Foreskin melanocyte (primary cell): ENCODE measurements at places on chromosomes 16 and 17.

DNA sequence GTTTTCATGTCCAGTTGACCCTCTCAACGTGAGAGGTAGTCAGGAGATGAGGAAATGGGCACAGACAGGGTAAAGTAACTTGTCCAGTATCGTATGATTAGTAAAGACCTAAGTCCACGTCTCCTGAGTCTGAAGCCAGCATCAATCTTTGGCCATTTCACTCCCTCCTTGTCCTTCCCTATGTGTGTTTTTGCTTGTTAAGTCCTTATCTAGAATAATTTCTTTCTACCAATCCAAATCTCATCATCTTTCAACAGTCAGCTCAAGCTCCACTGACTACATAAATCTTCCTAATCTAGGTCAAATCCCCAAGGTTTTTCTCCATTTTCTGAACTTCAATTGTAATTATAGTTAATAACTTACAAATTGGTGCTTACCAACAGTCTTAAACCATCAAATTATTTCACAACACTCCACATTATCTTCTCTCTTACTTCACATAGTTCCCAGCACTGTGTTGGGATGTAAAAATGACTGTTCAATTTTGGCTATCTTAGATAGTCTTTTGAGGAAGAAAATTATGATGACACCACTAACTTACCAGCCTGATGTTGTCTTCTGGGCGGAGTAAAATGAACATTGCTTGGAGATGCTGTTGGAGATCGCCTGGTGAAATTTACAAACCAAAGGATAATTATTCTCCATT is 72.3 kb upstream of the CORO6 start:
- DNase-seq: no peak

DNA sequence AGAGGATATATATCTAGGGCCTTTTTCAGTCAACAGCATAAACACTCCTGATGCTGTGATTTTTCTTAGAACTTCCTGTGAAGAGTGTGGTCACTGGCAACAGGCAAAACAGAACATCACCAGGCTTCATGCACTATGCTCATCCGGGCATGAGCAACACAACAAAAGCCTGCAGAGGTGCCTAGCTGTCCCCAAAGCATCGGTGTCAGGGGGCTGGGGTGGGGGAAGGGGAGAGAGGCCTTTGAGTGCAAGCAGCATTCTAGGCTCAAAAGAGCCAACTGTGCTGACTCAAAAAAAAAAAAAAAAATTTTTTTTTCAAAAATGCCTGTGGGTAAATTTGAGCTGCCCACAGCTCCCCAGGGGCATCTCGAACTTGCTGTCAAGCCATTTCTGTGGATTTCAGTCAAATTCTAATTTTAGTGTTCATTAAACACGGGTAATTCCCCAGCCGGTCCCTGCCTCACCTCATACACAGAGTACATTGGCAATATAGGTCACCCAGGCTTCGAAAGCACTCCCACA is 194.6 kb upstream of the DYNLRB2 start:
- DNase-seq: no peak

GRCh38 chr16:50692999-50693781 is at the start of gene NOD2:
Gene NOD2 (plus strand): TSS chr16:50693606. CDS start chr16:50699496, 5,890 bp downstream.
- DNase-seq: no peak

- DNase-seq: no peak
Measured at GRCh38 chr17:28749516-28750177, 5.8 kb downstream of the TRAF4 start.

GRCh38 chr17:76369379-76369778 is 15.0 kb upstream of the SPHK1 start:
- no peak for DNase-seq

DNA sequence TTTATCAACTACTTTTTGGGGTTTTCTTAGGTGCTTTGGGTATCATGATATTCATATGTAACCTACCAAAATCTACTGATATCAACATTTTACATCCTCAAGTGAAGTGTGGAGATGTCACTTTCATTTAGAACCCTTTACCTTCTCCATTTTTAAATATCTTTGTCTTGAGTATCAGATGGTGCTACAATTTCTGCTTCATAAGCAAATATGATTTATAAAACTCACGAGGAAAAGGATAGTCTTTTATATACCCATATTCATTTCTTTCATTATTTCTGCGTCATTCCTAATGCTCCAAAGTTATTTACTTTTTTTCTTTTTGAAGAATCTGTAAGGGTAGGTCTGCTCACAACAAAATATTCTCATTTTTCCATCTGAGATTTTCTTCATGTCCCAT is 991.7 kb downstream of the CDH11 start:
- DNase-seq: no peak

DNA sequence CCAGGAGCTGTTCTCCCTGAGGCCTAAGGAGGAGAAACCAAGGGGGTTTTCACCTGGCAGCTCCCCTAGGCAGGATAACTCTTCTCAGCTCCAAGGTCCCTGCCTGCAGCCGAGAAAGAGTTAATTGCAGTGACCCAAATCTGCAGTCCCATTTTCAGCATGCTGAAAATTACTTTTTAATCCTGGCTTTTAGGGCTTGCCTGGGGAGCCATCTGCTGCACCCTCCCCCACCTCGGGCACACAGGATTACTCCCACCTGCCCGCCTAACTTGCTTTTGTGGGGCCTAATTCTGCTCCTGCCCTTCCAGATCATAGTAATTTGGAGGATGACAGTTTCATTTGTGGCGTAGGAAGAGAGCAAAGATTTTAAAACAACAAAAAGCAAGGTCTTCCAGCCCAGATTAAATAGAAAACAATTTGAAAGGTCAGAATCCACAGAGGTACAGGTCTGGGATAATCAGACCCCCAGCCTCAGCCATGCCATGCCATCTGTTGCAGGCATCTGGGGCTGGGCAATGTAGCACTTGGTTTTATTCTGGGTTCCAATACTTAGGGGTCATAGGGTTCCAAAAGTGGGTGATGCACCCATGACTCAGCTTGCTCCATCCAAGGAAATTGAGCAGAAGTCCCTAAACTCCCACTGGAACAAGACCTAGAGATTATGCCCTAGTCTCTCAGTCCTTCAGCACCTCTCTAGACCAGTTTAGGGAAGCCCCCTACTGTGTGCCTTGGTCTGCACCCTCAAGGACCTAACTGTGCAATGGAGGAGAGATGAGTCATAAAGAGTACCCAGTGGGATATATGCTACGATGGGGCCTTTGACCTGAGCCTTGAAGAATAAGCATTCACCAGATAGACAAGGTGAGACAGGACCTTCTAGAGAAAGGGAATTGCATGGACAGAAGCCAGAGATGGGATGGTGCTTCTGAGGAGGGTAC is 64.5 kb upstream of the NLK start:
- DNase-seq: no peak

DNA sequence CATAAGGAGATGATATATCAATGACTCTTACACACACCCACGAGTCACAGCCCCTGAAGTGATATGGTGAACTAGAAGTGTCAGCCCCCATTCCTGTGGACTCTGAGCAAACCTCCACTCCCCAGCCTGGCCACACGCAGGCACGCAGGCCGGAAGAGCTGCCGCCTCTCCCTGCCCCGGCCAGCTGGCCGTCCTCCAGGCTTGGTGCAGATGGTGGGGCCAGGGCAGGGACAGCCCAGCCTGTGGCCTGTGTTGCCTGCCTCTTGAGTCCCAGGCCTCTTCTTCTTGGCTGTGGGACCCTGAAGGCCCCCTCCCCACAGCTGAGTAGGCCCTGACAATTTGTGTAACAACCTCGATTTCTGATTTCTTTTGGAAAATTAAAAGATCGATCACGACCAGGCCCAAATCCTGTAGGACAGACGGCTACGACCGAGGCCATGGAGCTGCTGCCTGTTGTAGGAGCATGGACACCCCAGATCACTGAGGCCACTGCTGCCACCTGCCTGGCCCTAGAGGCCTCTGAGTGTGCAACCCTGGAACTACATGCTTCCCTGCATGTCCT is 10.0 kb upstream of the MPRIP start:
- peak; percentile 63 for DNase-seq

DNA sequence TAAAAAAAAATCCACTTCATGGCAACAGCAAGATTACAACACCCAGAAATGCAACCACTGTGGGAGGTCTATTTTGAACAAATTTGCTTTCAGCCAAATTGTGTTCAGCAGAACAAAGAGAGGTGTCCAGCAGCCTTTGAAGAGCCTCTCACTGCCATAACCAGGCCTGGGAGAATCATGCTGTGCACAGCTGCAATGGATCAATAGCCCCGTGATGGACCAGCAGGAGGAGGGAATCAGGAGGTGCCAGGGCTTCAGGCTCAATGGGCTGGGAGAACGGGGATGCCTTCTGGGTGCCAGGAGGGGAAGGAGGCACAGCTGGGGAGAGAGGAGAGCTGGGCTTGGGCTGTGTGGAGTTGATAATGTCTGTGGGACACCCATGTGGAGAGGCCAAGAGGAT is 366.2 kb upstream of the EEF2KMT start:
- no peak for DNase-seq

GRCh38 chr16:13168091-13168572 is 266.7 kb downstream of the SHISA9 start:
- DNase-seq: no peak

DNA sequence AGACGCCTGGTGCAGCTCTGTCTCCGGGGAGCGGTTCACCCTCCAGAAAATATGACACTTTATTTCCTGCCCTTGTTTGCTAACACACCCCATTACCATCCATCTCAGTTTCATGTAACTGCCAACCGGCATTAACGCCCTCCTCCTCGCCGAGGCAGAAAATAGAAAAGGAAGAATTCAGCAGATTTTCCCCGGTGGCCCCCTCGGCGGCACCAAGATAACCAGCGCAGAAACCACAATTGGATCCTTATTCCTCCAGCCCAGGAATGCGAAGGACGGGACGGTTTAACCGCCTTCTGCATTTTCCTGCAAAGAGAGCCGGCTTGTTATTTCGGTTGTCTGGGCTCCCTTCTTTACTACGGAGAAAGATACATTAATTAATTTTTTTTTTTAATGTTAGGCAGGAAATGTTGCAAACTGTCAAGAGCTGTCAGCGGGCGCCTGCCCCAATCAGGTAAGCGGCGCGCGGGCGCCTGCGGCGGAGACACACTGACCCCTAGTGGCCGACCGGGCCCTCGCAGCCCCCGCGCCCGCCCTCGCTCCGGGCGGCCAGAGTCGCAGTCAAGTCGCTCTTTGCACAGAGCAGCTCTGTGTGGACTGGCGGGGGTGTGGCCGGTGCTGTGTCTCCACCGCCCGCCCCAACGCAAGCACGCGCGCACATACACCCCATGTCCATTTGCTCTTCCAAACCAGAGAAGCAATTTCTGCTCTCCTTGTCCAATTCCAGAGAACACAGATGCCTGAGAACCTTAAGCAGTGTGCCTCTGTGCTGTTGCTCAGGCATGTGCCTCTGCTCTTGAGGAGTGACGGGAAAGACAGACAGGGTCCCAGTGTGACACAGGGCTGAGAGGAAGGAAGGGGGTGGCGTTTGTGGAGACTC is 53.6 kb downstream of the C17orf67 start:
- DNase-seq: peak; percentile 46

GRCh38 chr17:50173335-50173941 is 7.6 kb downstream of the SGCA start:
- no peak for DNase-seq

DNA sequence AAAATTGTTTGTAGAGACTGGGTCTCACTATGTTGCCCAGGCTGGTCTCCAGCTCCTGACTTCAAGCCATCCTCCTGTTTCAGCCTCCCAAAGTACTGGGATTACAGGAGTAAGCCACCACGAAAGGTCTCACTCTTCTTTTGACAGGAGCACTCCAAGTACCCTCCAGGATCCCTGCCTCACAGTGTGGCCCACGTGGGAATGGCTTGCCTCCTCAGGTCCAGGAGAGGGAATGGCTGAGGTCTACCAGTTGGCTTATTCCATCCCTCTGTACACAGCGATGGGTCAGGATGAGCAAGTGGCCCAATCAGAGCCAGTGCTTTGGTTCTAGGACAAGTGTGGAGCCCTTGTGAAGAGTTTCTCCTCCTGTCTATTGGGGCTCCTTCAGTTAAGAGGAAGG is 73.7 kb upstream of the ZNF423 start:
- no peak for DNase-seq

DNA sequence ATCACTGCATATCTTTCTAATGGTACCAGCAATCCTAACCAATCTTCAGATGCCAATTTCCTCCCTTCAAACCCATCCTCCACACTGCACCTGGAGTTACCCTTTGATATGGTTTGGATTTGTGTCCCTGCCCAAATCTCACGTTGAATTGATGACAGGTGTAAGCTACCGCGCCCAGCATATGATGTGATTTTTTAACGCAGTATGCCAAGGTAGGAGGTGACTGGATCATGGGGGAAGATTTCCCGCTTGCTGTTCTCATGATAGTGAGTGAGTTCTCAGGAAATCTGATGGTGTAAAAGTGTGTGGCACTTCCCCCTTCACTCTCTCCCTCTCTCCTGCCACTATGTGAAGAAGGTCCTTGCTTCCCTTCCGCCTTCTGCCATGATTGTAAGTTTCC is 57.0 kb downstream of the TOX3 start:
- DNase-seq: no peak

DNA sequence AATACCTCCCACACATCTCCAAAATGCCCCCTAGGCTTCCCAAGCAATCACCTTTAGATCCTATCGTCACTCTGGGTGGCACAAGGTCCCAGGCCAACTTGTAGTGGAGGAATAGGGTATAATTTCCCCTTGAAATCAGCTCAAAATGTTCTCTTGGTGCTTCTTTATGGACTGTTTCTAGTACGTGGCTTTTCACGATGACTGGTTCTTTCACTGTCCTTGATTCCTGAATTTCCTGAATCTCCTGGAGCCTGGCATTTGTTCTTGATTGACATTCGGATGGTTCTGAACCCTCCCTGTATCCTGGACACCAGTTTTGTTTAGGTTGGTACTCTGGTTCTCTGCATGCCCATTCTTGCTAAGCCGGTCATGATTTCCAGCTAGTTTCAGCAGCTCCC is 6.9 kb upstream of the VPS53 start:
- DNase-seq: no peak

DNA sequence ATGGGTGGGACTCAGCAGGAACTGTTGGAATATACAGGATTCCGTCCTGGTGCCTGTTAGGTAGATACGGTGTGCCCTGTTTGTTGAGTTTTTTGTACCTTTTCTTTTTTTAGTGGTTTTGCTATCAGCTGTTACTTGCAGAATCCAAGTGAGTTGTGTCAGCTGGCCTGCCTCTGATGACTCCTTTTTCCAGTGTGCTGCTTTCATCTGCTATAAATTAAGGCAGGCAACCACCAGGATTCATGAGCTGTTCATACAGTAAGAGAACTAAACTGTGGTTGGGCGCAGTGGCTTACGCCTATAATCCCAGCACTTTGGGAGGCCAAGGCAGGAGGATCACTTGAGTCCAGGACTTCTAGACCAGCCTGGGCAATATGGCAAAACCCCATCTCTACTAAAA is 79.9 kb downstream of the WNT3 start:
- DNase-seq: no peak

DNA sequence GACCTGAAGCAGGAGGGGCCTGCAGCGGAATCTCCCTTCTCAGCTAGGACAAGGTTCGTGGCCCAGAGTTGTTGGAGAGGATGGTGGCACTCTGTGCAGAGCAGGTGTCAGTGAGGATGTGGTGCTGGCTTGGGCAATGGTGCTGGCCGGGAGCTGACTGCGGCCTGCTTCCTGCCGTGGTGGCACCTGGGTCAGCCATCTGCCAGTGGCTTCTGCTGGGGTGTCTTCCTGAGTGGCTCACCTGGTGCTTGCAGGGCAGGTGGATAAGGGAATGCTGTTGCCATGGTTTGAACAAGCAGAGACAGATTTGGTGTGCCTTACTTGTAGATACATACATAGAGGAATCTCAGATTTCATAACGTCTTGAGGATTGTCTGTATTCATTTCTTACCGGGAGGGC is 69.6 kb downstream of the SEC14L1 start:
- DNase-seq: no peak
